ENCODE measurements at places on chromosomes 3 and 15. TPM values are rescaled to one million over a fixed set of nuclear protein-coding genes. Genes with fewer than 3 reads are reported as not detected.

GRCh38 chr3:194811118-194811517, 125.4 kb downstream of the FAM43A start:
- no peak overlapping the region for H3K4me3 ChIP-seq
- no peaks in the 10 kb centered on the region for H3K27me3 ChIP-seq
- H3K36me3 ChIP-seq = no peaks in the 10 kb centered on the region
- no peak overlapping the region for H3K27ac ChIP-seq
- DNase-seq = no peak
- H3K4me1 ChIP-seq = no peaks in the 10 kb centered on the region

DNA sequence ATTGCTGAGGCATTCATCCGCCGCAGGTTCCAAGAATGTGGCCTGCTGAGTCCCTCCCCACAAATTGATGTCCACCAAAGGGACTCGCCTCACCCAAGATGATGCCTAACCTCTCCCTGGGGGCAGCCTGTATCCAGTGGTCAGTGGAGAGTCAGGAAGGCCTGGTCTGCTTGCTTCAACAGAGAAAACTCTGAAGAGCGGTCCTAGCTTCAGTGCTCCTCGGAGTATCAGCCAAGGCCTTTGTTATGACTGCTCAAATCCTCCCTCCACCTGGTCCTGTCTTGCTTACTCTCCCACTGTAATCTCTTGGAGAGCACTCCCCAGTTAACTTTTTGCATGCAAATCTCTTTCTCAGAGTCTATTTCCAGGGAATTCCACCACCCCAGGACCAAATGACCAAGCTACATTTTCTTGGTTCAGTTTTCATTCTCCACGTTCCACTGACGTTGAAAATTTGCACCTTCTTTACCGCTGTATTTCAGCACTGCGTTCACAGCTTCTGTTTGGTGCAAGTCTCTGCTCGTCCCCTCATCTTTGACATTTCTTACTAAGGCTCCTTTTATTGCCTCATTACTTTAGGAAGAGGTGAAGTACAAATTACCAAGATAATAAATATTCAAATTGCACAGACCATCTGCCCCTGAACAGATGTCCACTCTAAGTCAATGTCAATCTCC, 22.3 kb downstream of the CMTM7 start:
- no peaks in the 10 kb centered on the region for H3K36me3 ChIP-seq
- H3K27ac ChIP-seq = no peak overlapping the region
- no peak overlapping the region for H3K4me3 ChIP-seq
- no peaks in the 10 kb centered on the region for H3K4me1 ChIP-seq

GRCh38 chr3:4977853-4978203, 1.4 kb upstream of the BHLHE40 start:
- no peaks in the 10 kb centered on the region for H3K27me3 ChIP-seq
- DNase-seq = no peak
- peak overlapping the region; percentile 87 for H3K4me3 ChIP-seq
- H3K4me1 ChIP-seq = peaks cover 5% of the 10 kb centered on the region
- peak overlapping the region; percentile 97 for H3K27ac ChIP-seq

DNA sequence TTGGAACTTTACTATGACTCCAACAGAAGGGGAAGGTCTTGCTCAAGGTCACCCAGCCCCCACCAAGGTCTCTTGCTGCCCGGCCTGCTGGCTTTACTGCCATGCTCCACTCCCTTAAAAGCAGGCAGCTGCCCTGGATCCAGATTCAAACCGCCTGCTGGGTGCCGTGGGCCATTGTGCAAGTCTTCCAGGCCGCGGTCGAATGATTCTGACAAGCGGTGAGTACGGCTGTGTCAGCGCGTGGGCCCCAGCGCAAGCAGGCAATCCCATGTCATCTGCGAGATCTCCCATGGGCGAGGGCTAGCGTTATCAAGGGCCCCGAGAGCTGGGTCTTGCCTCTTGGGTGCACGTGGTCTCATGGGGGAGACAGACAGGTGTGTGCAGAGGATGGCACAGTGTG, 37.6 kb downstream of the CORO2B start:
- H3K4me1 ChIP-seq = peaks cover 31% of the 10 kb centered on the region
- H3K36me3 ChIP-seq = no peaks in the 10 kb centered on the region
- H3K4me3 ChIP-seq = no peak overlapping the region
- DNase-seq = no peak
- H3K27me3 ChIP-seq = no peaks in the 10 kb centered on the region

The KBTBD13 gene
- total RNA-seq = 0.07 TPM

The MITF gene
- 33.2 TPM for total RNA-seq

The FETUB gene
- total RNA-seq = not detected

The ZNF501 gene
- total RNA-seq = 7.5 TPM

The LRRIQ4 gene
- total RNA-seq = 0.23 TPM

The PCOLCE2 gene
- total RNA-seq = 1.5 TPM

All from ovary (tissue), 10 donors.